ENCODE measurements at places on chromosomes 1 and 21.

- no peak for DNase-seq
Observed at GRCh38 chr21:45982092-45982757, 655 bp downstream of the COL6A1 start.

- no peak for DNase-seq
Observed at GRCh38 chr1:171715813-171716251, 26.0 kb downstream of the VAMP4 start.

- DNase-seq = no peak
Observed at GRCh38 chr1:230144010-230144614, 77.1 kb downstream of the GALNT2 start.

- no peak for DNase-seq
Observed at GRCh38 chr1:42817976-42818375, 779 bp upstream of the SVBP start.

DNA sequence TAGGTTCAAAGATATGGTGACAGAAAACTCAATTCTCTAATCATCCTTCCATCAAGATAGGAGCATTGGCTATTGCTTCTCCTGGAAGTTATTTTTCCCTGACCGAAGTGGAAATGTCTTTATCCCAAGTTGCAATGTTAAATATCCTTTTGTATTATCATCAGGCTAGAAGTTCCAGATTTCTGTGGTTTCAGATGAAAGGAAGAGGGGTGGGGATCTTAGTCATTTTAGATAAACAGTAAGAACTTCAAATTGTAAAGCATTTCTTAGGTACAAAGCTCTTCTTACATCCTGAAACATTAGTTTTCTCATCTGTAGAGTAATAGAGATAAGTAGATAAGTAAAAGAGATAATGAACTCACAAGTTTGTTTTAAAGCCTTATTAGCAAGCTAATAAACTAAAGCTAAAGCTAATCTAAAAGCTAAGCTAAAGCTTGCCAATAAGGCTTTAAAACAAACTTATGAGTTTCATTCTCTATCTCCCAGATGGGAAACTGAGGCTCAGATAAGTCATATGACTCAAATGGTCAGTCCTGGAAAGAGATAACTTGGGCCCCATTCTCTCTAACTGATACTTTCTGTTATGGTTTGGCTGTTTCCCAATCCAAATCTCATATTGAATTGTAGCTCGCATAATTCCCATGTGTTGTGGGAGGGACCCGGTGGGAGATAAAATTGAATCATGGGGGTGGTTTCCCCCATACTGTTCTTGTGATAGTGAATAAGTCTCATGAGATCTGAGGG, 99.2 kb upstream of the KCNK2 start:
- DNase-seq = no peak

DNA sequence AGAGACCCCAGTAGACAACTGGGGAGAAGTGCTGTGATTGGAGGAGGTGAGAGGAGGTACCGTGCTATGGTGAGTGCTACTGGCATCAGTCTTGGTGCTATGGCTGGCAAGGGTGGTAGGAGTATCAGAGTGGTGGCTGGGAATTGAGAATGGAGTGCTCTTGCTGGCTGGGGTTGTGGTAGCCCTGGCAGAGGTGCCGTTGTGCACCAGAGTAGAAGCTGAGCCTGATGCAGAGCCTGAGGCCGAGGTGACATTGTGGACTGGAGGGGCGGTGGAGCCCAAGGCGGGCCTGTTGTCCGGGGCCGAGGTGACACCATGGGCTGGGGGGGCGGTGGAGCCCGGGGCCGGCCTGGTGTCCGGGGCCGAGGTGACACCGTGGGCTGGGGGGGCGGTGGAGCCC, 14.6 kb downstream of the TRIM46 start:
- DNase-seq = no peak

DNA sequence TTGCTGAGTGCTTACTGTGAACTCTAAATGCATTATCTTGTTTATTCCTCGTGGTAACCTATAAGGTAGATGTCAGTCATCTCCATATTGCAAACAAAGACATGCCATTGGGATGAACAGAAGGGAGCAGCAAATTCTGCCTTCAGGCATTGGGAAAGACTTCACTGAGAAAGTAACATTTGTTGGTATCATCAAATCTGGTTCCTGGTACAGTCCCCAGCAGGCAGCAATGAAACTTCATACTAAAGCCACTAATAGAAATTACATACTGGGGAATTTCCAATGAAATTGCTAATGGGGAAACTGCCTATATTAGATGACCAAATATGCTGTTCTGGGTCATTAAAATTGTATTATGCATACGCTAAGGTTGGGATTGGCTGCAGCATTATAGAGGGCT, 47.3 kb upstream of the ST6GALNAC5 start:
- no peak for DNase-seq

DNA sequence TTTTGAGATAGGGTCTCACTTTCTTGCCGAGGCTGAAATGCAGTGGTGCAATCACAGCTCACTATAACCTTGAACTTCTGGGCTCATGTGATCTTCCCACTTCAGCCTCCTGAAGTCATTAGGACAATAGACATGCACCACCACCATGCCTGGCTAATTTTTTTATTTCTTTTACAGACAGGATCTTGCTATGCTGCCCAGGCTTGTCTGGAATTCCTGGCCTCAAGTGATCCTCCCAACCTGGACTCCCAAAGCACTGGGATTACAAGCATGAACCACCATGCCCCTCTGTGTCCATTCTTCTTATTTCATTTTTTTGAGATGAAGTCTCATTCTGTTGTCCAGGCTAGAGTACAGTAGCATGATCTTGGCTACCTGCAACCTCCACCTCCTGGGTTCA, 12.0 kb upstream of the KLHL20 start:
- no peak for DNase-seq

DNA sequence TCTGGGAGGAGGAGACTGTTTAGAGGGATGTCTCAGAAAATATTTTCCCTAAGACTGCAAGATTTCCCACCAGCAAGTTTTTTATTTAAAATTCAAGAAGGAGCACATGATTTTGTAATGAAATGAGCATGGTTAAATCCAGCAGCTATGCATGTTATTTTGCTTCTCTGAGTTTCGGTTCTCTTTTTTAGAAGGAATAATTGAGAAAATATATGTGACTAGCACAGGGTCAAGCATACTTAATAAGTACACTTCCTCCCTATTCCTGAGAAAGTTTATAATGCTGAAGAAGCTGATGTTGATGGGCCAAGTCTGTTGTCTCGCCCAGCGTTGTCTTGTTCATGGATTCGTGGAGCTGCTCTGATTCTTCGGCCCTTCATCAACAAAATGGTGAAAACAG, 51.2 kb downstream of the EXO1 start:
- DNase-seq = no peak

GRCh38 chr1:63794939-63795378, 21.1 kb downstream of the ROR1 start:
- no peak for DNase-seq

DNA sequence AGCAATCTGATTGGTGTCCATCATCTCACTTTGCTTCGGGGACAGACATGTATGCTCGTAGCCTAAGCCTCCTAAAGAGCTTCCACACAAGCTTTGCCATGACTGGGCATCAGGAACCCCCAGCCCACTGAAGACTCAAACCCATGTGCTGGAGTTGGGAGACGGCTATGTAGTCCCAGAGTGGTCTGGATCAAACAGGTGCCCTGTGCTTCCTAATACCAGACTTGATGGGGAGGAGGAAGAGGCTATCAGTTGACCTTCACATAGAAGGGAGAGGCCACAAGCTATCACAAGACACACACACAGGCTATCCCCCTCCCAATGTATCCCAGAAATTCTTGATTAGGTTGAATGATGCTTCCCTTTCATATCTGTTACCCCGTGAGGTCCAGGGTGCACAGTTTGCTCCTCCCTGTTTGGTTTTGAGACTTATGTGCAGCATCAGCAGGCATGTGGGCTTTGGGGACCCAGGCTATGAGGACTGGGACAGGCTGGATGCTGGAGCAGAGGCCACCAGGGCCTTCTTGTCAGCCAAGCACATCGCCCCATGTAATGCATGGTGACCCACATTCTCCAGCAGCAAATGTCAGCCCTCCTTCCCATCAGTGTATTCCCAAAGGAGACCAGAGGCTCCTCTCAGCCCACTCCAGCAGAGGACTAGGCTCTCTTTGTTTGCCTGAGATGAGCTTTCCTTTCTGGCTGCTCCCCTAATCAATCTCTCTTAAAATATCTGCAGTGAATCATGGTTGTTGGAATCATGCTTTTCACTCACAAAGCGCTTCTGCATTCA, 159.8 kb downstream of the GRIK3 start:
- DNase-seq = no peak

DNA sequence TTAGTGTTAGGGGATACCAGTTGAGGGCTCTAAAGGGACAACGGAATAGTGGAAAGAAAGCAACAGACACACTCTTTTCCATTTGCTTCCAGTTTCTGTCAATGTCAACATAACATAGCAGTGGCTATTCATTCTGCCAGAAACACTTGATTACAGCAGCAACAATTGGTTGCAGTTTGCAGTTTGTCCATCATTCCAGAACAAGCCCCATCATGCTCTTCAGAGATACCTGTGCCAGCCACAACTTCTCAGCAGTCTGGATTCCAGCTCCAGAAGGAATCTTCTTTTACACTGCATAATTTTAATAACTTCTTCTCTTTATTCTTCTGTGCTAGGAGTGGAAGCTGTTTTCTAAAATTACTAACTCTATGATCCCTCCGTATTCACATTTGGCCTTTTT, 1521.4 kb downstream of the PLA2G4A start:
- DNase-seq = no peak

GRCh38 chr1:162397943-162398560, 13.9 kb downstream of the SH2D1B start:
- no peak for DNase-seq

- DNase-seq = no peak
Observed at GRCh38 chr1:55860798-55861519, 645.8 kb upstream of the USP24 start.

GRCh38 chr1:213519098-213519497, 468.1 kb downstream of the RPS6KC1 start:
- no peak for DNase-seq

- no peak for DNase-seq
Observed at GRCh38 chr1:201090541-201090940, 21.7 kb downstream of the CACNA1S start.

DNA sequence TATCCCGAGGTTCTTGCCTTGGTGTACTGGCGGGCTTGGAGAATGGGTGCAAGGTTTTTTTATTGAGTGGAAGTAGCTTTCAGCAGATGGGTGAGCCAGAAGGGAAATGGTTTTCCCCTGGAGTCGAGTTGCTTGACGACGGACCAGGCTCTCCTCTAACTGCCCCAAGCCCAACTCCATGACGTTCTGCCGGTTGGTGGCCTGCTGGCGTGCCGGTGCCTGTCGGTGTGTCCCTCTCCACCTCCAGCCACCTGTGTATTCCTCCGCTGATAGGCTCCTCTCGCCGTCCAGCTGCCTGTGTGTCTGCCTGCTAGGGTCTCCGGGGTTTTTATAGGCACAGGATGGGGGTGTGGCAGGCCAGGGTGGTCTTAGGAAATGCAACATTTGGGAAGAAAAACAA, 34.3 kb upstream of the PTGFRN start:
- DNase-seq = peak; percentile 18

DNA sequence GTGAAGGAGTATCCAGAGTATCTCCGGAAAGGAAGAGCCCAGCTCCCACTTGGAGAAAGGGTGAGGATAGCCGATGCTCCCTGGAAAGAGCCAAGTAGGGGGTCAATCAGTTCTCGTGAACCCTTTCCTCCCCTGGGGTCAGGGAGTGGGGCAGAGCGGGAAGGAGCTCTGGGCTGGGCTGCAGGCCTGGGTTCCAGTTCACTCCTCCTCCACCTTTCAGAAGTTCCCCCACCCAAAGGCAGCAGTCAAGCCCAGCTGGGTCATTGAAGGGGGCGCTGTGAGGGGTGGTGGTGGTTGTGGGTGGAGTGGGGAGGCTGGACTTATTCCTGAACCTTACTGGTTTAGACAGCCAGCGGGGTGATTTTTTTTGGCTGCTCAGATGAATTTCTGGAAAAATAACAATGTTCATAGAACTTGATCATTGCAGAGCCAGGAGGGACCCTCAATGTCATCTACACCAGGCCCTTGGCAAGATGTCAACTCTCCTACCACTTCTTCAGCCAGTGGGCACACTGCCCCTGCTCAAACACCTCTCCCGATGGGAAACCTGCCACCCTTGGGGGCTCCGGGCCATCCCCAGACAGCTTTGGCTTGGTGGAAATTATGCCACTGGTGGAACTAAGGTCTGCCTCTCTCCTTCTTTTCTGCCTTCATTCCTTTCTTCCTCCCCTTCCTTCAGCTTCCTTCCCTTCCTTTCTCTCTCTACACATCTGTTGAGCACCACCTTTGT, 235.8 kb downstream of the TRABD2B start:
- DNase-seq = no peak

- DNase-seq = no peak
Observed at GRCh38 chr1:248926401-248927182, 20.6 kb downstream of the PGBD2 start.

GRCh38 chr1:156497743-156498431, 2.7 kb downstream of the MEF2D start:
- peak; percentile 67 for DNase-seq

DNA sequence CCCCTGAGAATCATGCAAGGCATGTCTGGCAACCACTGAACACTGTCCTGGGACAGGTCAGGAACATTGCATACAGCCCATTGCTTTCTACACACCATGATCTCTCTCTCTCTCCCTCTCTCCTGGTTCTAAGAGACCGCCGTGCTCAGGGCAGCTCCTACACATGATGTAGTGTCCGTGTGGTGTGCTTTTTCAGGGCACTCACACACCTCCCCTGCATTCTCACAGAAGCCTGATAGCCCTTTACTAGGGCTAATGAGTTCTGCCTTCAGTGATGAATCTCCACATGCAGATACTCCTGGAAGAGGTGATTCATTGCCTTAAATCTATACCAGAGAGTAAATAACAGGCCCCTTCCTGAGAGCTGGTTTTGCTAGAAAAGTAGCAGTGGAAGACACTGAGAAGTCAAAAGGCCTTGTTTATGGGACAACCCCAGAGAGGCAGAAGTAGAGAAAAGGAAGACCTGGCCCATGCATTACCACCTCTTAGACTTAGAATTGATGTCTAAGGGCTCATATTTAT, 7.2 kb upstream of the OLFML2B start:
- no peak for DNase-seq

GRCh38 chr1:186845576-186846210, 16.9 kb downstream of the PLA2G4A start:
- DNase-seq = no peak

- DNase-seq = no peak
Observed at GRCh38 chr1:239719642-239720258, 333.4 kb downstream of the CHRM3 start.

GRCh38 chr1:76901158-76901767, 34.0 kb downstream of the ST6GALNAC5 start:
- DNase-seq = peak; percentile 68

- no peak for DNase-seq
Observed at GRCh38 chr21:16033193-16033592, 303.4 kb downstream of the USP25 start.

GRCh38 chr21:18350216-18350615, 53.4 kb downstream of the TMPRSS15 start:
- no peak for DNase-seq

Measured in testis (tissue), 5 donors.